ENCODE measurements at places on chromosomes 11 and 22.
A peak's percentile ranks its signal among the peaks of the same experiment; 100 is the strongest.

- DNase-seq, result no peak
Measured at GRCh38 chr22:38728871-38729796, 23.4 kb downstream of the GTPBP1 start.

DNA sequence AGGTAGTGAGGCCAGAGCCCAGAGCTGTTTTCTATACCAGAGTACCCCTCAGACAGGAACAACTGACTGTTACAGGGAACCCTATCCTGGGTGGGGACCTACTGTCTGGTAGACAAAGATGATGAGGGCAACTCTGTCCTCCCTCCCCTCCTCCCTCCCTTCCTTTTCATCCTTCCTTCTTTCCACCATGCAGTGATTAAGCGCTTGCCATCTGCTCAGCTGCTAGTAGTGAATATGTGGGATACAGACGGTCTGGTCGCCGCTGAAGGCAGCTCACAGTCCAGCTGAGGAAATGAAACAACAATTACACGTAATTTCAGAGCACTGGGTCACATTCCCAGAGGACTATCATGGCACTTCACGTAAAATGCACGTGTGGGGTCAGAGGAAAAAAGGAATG lies 597.1 kb downstream of the BUD13 start:
- DNase-seq, result no peak

- DNase-seq, result no peak
Measured at GRCh38 chr22:42814215-42814614, 42.9 kb downstream of the ARFGAP3 start.

DNA sequence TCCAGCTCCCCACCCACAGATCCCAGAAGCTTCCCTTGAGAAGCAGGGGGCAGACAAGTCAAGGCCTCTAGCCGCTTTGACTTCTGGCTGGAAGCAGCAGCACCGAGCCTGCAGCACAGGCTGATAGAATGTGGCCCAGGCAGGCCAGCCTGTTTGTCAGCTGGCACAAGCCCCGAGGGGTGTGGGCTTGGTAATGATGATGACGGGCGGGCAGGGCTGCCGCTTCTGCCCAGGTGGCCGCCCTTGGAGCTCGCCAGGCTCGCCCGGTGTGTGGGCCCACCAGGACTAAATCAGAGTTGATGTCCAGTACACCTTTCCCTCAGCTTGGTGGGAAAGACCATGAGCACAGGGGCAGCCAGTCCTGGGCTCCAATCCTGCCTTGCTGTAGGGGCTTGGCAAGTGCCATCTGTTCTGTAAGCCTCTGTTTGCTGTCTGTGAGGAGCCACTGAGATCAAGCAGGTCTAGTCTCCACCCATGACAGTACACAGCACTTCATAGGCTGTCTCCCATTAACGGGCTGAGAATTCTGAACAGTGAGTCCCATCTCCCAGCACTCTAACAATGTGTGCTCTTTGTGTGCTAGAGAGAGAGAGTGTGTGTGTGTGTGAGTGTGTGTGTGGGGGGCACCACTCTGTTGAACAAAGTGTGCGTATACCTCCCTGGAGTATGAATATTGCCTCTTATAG lies 26.8 kb downstream of the MICAL2 start:
- DNase-seq, result no peak

- no peak for DNase-seq
Measured at GRCh38 chr11:94111660-94112059, 17.0 kb upstream of the PANX1 start.

DNA sequence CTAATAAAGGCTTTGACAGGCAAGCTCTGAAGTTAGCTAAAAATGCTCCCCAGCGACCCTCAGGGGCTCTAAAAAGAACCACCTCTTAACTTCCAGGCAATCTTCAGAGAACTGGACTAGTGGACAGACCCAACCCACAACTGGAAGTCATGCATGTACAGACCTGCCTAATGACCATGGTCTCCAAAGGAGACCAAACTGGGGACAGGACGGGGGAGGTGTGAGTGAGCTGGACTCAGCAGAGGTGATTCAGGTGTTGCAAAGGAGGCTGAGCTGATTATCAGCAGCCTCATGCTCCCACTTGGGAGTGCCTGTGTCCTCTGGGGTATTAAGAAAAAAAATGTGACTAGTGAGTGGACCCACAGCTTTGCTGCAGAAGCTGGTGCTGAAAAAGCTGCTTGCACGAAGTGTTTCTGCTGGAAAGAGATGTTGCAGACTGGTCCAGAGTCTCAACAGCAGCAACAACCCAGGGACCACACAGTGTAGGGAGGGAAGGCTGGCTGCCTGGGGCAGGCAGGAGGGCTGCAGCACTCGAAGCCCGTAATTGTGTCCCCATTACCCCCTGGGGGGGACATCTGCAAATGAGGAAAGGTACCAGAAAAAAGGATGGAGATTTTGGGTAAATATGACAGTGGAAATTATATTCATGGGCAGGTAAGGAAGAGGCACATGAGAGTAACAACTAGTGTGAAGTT lies 35.3 kb downstream of the PITPNB start:
- no peak for DNase-seq

GRCh38 chr22:22935056-22935545 lies 47.5 kb downstream of the IGLL5 start:
- DNase-seq, result no peak

- DNase-seq, result peak; percentile 71
Measured at GRCh38 chr11:79382301-79383050, 58.4 kb downstream of the TENM4 start.

DNA sequence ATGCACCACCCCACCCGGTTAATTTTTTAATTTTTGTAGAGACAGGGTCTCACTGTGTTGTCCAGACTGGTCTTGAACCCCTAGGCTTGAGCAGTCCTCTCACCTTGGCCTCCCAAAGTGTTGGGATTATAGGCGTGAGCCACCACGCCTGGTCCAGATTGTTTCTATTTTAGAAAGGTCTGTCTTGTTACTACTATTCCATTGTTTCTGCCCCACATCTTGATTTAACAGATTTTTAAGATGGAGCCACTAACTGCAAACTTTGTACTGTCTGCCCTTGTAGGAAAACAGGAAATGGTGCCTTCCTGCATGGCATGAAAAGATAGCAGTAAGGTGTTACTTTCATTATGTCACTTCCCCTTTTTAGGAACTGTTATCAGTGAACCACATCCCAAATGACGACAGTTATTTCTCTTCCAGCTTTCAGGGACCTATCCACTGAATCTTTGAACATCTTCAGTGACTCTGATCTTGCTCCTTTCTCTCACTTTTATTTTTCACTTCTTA lies 23.2 kb downstream of the TAF1D start:
- DNase-seq, result no peak

- DNase-seq, result no peak
Measured at GRCh38 chr11:62554387-62555167, 8.0 kb upstream of the AHNAK start.

DNA sequence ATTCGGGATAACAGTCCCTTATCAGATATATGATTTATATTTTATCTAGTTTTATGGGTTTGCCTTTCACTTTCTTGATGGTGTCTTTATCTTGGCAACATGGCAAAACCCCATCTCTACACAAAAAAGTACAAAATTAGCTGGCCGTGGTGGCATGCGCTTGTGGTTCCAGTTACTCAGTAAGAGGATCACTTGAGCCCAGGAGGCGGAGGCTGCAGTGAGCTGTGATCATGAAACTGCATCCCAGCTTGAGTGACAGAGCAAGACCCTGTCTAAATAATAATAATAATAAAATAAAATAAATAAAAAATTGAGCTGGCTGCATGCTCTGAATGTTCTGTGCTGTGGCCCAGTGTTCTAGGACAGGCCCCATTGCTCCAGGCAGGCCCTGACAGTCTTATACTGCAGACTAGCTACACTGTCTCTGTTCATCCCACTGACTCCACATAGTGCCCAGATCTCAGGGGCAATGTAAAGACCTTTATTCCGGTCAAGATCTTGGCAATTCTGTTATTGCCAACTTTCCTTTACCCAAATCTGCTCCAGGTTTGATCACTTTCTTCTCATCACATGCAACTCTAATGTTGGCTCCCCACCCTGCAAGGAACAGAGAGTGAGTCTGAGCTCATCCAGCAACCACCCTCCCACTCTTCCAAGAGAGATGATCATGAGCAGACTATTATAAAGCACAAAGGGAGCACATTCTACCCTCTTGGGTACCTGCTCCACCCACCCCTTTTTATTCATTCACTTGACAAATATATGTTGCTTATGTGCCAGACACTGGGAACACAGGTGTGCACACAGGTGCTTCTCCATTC lies 8.8 kb downstream of the HSPA8 start:
- DNase-seq, result no peak

GRCh38 chr11:122755409-122755808 lies 82.9 kb upstream of the CRTAM start:
- no peak for DNase-seq

GRCh38 chr11:118415739-118416068 lies 14.3 kb downstream of the ATP5MG start:
- DNase-seq, result peak; percentile 84

GRCh38 chr11:124627546-124627945 lies 4.9 kb downstream of the TBRG1 start:
- DNase-seq, result no peak

DNA sequence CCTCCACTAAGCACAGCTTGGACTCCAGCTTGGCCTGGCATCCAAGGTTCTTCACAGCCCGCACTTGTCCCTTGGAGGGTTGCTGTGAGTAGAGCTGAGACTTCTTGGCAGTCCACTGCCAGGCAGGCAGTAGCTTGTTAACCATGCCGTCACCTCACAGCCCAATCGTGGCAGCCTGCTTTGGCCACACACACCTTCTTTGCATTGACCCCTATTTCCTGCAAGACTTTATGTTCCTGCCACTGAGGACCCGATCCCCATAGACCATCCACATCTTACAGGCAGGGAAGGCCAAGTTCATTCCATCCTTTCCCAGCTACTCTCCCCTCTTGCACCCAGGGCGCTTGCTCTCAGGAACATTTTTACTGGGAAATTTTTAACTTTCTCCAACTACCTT lies 2.5 kb upstream of the PYGM start:
- no peak for DNase-seq

DNA sequence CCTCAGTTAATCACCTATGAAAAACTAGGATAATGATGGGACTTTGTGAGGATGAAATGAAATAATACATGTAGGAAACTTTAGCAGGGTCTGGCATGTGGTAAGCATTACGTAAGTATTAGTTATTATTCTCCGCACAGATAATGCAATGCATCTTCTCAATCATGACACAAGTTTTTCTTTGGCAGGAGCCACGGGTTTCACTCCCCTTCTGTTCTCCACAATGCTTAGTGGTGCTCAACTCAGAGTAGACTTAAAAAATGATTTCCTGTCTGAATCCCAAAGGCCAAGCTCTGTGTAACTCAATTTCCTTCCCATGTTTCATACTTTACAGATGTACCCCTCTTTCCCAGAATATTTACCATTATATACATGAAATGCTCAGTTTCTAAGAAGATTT lies 82.9 kb downstream of the CCDC34 start:
- DNase-seq, result no peak

GRCh38 chr22:28112190-28112544 lies 193.1 kb upstream of the PITPNB start:
- no peak for DNase-seq

DNA sequence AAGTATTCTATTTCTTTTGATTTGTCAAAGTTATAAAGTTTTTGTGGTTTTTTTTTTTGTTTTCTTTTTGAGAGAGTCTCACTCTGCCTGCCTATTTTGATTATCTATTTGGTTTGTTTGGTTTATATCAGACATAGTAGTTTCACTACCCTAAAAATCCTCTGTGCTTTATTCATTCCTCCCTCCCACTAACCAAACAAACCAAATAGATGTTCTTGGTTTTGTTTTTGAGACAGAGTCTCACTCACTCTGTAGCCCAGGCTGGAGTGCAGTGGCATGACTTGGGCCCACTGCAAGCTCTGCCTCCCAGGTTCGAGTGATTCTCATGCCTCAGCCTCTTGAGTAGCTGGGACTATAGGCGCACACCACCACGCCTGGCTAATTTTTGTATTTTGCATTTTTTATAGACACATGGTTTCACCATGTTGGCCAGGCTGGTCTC lies 67.9 kb downstream of the ENTHD1 start:
- no peak for DNase-seq

All from fibroblast of skin of left quadriceps (primary cell).